ENCODE measurements at places on chromosomes 7 and 10. TPM values are rescaled to one million over a fixed set of nuclear protein-coding genes. Genes with fewer than 3 reads are reported as not detected.

GRCh38 chr10:27312854-27313253 is 72.3 kb upstream of the ACBD5 start:
- no peaks in the 10 kb centered on the region for H3K4me1 ChIP-seq
- peaks cover 2% of the 10 kb centered on the region for H3K27me3 ChIP-seq
- no peak overlapping the region for H3K27ac ChIP-seq

DNA sequence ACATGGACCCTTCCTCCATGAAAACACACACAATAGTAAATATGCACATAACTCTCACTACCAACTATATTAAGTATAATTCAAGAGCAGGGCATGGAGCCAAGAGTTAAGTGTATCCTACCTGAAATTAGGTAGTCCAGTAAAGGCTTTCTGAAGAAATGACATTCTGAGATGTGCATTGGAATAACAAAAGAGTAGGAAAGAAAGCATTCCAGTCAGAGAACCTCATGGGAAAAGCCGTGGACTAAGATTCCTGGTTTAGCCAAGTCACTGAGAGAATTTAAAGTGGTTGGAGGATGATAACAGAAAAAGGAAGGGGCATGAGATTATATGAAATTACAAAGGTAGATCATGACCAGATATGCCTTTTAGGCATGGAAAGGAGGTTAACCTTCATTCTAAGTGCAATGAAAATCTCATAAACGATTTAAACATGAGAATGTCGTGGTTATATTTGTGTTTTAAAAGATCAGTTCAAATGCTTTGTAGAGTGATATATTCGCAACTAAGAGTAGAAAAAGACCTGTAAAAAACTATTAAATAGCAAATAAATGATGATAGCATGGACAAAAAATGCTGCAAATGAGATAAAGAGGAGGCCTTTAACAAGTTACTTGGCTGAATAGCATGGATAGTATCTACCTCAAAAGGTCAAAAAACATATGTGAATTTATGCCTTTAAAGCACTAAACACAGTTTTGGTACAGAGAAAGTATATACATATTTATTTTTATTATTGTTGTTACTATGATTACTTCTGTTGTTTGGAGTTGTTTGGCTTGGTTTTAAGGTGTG is 767.4 kb upstream of the GHITM start:
- no peak overlapping the region for H3K4me3 ChIP-seq
- no peaks in the 10 kb centered on the region for H3K27me3 ChIP-seq
- H3K27ac ChIP-seq = no peak overlapping the region
- no peak for DNase-seq

- no peak for DNase-seq
- no peak overlapping the region for H3K4me3 ChIP-seq
- peaks cover 7% of the 10 kb centered on the region for H3K27me3 ChIP-seq
- no peaks in the 10 kb centered on the region for H3K36me3 ChIP-seq
Observed at GRCh38 chr10:75606203-75606779, 174.9 kb downstream of the LRMDA start.

GRCh38 chr10:70958396-70958795 is 70.0 kb upstream of the PCBD1 start:
- no peak overlapping the region for H3K27ac ChIP-seq
- DNase-seq = peak; percentile 20
- H3K36me3 ChIP-seq = no peaks in the 10 kb centered on the region

GRCh38 chr10:112082120-112082519 is 101.4 kb downstream of the GPAM start:
- DNase-seq = no peak
- H3K27me3 ChIP-seq = peaks cover 3% of the 10 kb centered on the region
- no peaks in the 10 kb centered on the region for H3K4me1 ChIP-seq
- no peak overlapping the region for H3K4me3 ChIP-seq

GRCh38 chr7:137001041-137001440 is 132.6 kb downstream of the CHRM2 start:
- H3K4me3 ChIP-seq = no peak overlapping the region
- peaks cover 1% of the 10 kb centered on the region for H3K27me3 ChIP-seq
- no peaks in the 10 kb centered on the region for H3K36me3 ChIP-seq
- peaks cover 88% of the 10 kb centered on the region for H3K4me1 ChIP-seq
- DNase-seq = no peak
- H3K27ac ChIP-seq = peak overlapping the region; percentile 67

DNA sequence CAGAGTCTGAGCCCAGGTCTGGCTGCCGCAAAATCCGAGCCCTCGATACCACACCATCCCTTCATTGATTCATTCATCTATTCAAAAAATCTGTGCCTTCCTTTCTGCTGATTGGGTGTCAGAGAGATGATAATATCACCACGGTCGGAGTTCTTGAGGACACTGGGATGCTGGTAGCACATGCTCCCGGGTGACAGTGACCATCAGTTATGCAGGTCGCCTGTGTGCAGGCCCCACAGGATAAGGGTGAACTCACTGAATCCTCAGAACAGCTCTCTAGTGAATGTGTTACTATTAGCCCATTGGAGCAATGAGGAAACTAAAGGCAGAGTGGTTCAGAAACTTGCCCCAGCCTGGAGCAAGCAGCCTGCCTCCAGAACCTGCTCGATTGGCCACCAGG is 145.1 kb downstream of the SLIT1 start:
- no peaks in the 10 kb centered on the region for H3K36me3 ChIP-seq
- H3K27ac ChIP-seq = no peak overlapping the region
- no peak overlapping the region for H3K4me3 ChIP-seq
- H3K4me1 ChIP-seq = peaks cover 16% of the 10 kb centered on the region

DNA sequence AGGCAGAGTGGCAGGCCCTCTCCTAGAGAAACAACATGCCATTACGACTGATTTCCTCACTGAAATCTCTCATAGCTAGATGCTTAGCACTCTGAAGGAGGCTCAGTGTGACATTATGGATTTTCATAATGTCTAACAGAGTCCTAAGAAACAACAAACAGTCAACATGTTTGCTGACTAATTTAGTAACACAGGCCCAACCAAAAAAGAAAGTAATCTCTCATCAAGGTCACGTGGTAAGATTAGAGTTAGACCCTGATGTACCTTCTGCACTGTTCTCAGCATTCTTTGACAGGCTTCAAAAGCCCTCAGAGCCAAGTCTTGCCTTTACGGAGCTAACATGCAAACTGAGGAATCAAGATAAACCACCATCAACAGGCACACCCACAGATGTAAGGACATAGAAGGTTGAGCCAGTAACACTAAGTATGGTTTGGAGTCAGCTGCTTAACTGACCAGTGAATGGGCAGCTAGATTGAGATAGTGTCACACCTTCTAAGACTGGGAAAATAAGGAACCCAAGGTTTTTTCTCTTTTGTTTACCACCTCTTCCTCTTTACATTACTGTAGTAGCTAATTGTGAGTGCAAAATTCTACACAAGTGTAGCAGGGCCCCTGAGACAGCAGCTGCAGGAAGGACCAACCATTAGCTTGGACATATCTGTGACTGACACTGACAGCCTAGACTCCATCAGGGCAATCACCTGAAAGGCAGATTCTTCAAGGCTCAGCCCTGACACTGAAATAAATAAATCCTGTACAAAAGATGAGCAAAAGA is 15.3 kb upstream of the KCNIP2 start:
- H3K27ac ChIP-seq = no peak overlapping the region
- H3K36me3 ChIP-seq = peaks cover 26% of the 10 kb centered on the region
- peaks cover 1% of the 10 kb centered on the region for H3K27me3 ChIP-seq
- peaks cover 12% of the 10 kb centered on the region for H3K4me1 ChIP-seq
- no peak overlapping the region for H3K4me3 ChIP-seq

DNA sequence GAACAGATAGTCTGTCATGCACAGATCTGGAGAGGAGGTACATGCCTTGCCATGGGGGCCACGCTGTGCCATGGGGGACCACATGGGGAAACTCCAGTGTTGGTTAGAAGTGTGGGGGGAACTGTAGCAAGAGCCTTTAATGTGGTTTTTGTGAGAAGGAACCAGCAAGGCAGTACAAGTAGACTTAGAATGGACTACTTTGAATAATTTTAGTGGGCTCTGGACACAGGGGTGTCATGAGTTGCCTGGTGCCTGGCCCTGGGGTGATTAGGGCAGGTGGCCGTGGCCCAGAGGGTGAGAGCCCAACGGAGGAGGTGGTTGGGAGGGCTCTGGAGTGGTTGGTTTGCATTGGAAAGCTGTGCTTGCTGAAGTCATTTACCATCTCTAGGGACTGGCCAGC is 77.2 kb downstream of the CXCL12 start:
- H3K4me1 ChIP-seq = peaks cover 34% of the 10 kb centered on the region
- no peak for DNase-seq
- H3K4me3 ChIP-seq = no peak overlapping the region
- H3K27ac ChIP-seq = no peak overlapping the region
- peaks cover 20% of the 10 kb centered on the region for H3K36me3 ChIP-seq

- no peak for DNase-seq
- H3K4me1 ChIP-seq = no peaks in the 10 kb centered on the region
- no peaks in the 10 kb centered on the region for H3K36me3 ChIP-seq
- no peaks in the 10 kb centered on the region for H3K27me3 ChIP-seq
Observed at GRCh38 chr7:104415700-104416099, 87.3 kb downstream of the LHFPL3 start.

GRCh38 chr7:106514881-106515280 is 146.1 kb downstream of the CCDC71L start:
- no peak overlapping the region for H3K27ac ChIP-seq
- DNase-seq = no peak
- peaks cover 13% of the 10 kb centered on the region for H3K27me3 ChIP-seq
- H3K4me3 ChIP-seq = no peak overlapping the region

- H3K4me1 ChIP-seq = peaks cover 56% of the 10 kb centered on the region
- H3K4me3 ChIP-seq = no peak overlapping the region
Observed at GRCh38 chr7:151662251-151662826, 142.6 kb upstream of the RHEB start.

DNA sequence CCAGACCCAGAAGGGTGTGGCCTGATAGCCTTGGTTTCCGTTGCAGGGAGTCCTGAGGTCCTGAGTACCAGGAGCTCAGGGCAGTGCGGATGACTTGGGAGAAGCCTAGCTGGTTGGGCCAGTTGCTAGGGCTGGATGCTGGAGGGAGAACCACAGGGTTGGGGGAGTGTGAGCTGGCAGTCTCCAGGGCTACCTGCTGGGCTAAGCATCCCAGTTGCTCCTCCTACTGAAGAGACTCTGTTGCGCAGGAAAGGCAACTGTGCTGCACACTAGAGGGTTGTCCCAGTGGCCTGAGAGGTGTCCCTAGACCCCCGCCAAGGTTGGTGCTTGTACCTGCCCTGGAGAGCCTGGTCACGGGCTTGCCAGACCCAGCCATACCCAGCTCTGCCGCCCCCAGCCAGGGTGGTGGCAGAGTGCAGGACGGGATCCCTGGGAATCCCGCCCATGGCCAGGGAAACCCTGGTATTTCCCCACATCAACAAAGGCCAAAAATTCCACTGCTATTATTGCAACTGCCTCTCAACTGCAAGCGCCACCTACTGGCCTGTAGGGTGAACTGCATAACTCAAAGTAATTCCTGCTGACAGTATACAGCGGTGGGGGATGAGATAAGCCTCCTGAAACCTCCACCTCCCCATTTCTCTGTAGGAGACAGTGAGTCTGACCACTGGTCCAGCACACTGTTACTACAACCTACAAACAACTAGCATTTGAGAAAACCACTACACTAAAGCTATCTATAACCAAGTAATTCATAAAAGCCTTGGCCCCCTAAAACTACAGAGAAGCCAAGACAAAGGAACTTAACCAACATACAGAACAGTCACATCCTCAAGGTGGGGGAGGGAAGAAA is 67.6 kb upstream of the DDC start:
- peaks cover 24% of the 10 kb centered on the region for H3K4me1 ChIP-seq
- peaks cover 3% of the 10 kb centered on the region for H3K27me3 ChIP-seq
- no peak overlapping the region for H3K27ac ChIP-seq
- H3K4me3 ChIP-seq = no peak overlapping the region

GRCh38 chr10:3241274-3241921 is 68.8 kb upstream of the PITRM1 start:
- H3K4me3 ChIP-seq = no peak overlapping the region
- peaks cover 13% of the 10 kb centered on the region for H3K27me3 ChIP-seq
- no peak for DNase-seq
- H3K27ac ChIP-seq = no peak overlapping the region
- H3K36me3 ChIP-seq = no peaks in the 10 kb centered on the region

GRCh38 chr7:111409714-111410422 is 152.4 kb downstream of the IMMP2L start:
- peak overlapping the region; percentile 25 for H3K4me3 ChIP-seq
- peak; percentile 68 for DNase-seq
- H3K4me1 ChIP-seq = peaks cover 32% of the 10 kb centered on the region
- H3K36me3 ChIP-seq = peaks cover 11% of the 10 kb centered on the region

GRCh38 chr10:114824391-114824790 is 2.8 kb downstream of the FHIP2A start:
- peaks cover 78% of the 10 kb centered on the region for H3K4me1 ChIP-seq
- H3K4me3 ChIP-seq = peak overlapping the region; percentile 95
- peaks cover 43% of the 10 kb centered on the region for H3K36me3 ChIP-seq
- H3K27ac ChIP-seq = peak overlapping the region; percentile 92
- DNase-seq = no peak

DNA sequence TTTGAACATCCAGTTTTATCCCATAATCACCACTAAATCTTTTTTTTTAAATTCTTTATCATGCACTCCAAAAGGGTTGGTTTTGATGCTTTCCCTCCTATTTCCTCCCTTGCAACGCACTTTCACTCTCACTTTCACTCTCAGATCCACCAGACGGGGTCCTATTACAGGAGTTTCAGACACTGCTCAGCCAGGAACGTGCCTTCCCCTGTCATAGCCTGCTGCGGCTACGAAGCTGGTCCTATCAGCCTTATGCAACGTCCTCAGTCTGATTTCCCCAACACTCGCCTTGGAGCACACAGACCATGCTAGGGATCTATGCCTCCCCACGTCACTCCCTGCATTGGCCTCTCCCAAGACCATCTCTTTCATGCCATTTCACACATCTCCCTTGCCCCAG is 23.4 kb downstream of the ZPBP start:
- no peak for DNase-seq
- no peaks in the 10 kb centered on the region for H3K27me3 ChIP-seq
- H3K36me3 ChIP-seq = no peaks in the 10 kb centered on the region
- peak overlapping the region; percentile 88 for H3K4me3 ChIP-seq

DNA sequence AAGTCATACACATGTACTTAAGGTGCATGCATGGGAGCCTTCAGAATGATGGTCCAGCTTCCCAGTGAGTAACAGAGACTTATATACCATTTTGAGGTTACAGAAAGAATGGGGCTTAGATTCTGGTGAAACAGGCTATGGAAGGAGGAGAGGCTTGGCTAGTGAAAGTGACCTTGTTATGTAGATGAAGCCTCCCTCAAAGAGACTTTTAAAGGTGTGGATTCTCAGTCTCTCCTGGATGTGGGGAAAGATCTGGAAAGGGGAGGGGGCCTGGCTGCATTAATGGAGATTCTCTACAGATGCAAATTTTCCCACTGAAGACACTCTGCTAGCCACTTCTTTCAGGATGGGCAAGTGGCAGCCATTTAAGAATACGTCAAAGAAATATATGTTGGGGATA is 5.5 kb downstream of the RASSF4 start:
- no peak overlapping the region for H3K4me3 ChIP-seq
- peaks cover 31% of the 10 kb centered on the region for H3K4me1 ChIP-seq
- no peak overlapping the region for H3K27ac ChIP-seq
- no peaks in the 10 kb centered on the region for H3K36me3 ChIP-seq
- H3K27me3 ChIP-seq = peaks cover 7% of the 10 kb centered on the region

Gene ITPRID1
- not detected for total RNA-seq

Gene ACHE
- 0.24 TPM for total RNA-seq

Gene STEAP4
- total RNA-seq = not detected

Gene ZNF277
- 13.8 TPM for total RNA-seq

Gene ZNF789
- 4.3 TPM for total RNA-seq

Gene GHRHR
- total RNA-seq = not detected

Gene FAM25C
- total RNA-seq = not detected

Gene MOGAT3
- not detected for total RNA-seq

Gene COL17A1
- 0.63 TPM for total RNA-seq

Gene LRWD1
- total RNA-seq = 28.2 TPM

Gene CNPY4
- total RNA-seq = 25.0 TPM

Gene BICC1
- total RNA-seq = 60.5 TPM
